ENCODE measurements at places on chromosomes 13 and 19. TPM values are rescaled to one million over a fixed set of nuclear protein-coding genes. Genes with fewer than 3 reads are reported as not detected.
A peak's percentile ranks its signal among the peaks of the same experiment; 100 is the strongest.

DNA sequence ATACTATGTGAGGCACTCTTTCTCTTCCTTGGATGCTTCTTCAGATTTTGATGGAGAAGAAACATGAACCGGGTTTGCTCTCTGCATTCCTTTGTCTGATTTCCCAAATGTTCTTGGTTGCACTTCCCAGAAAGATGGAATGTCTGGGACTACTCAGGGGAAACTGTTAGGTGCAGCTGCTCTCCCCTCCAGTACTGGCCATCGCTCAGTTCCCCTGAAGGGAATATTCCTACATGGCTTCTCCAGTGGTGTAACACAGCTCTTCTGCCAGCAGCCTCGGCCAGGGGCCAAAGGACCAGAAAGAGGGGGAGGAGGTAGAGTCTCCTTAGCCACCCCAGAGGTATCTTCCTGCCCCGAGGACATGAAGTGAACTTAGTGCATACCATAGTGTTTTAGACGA is 33.5 kb upstream of the SPRY2 start:
- peak; percentile 37 for DNase-seq

- no peak for DNase-seq
Observed at GRCh38 chr19:28710278-28710677, 502.7 kb downstream of the UQCRFS1 start.

DNA sequence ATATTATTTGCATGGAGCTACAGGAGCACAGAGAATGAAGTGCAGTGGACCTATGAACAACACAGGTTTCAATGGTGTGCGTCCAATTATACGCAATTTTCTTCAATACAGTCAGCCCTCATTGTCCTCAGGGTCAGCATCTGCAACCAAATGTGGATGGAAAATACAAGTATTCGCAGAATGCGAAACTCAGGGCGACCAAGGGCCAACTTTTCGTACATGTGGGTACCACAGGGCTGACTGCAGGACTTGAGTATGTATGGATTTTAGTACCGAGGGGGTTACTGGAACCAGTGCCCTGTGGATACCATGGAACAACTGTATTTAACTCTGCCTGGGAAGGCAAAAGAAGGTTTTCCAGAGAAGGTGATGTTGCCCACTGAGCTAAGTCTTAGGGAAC is 10.2 kb downstream of the LCP1 start:
- DNase-seq: no peak

- DNase-seq: peak; percentile 35
Observed at GRCh38 chr19:53866865-53867224, 838 bp upstream of the MYADM start.

GRCh38 chr19:19185853-19186740 is 5.9 kb downstream of the BORCS8 start:
- DNase-seq: no peak

- no peak for DNase-seq
Observed at GRCh38 chr19:6483235-6483634, 1.6 kb upstream of the DENND1C start.

DNA sequence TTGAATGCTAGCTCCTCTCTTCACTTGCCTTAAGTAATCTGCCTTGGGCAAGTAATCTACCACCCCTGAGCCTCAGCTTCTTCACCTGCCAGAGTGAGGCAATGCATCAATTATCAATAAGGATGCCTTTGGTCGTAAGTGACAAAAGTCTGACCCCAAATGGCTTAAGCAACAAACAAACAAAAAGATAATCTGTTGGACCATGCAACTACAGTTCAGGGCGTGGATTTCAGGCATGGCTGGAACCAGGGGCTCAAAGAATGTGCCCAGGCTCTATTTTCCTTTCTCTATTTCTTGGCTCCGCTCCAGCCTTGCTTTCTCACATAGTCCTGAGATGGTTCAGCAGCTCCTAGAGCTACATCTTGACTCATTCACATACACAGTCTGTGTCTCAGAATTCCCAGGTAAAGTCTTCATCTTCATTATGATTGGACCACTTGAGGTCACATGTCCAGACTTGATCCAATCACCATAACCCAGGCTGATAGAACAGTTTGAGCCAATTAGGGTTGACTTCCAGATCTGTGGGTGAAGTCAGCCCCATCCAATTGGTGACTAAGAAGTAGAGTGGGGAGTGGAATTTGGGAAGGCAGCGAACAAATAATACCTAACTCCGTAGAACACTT is 29.6 kb downstream of the ACSBG2 start:
- DNase-seq: no peak

SPRYD7 gene
- 11.7 TPM for total RNA-seq

GPR12 gene
- total RNA-seq: 0.08 TPM
